Stimulated activated CD4-positive, alpha-beta T cell treated with anti-CD3 and anti-CD28 coated beads, Interleukin-15, amount 100 ng/mL, for 1 hour (primary cell): ENCODE measurements at places on chromosomes 5 and 9.
A peak's percentile ranks its signal among the peaks of the same experiment; 100 is the strongest.

DNA sequence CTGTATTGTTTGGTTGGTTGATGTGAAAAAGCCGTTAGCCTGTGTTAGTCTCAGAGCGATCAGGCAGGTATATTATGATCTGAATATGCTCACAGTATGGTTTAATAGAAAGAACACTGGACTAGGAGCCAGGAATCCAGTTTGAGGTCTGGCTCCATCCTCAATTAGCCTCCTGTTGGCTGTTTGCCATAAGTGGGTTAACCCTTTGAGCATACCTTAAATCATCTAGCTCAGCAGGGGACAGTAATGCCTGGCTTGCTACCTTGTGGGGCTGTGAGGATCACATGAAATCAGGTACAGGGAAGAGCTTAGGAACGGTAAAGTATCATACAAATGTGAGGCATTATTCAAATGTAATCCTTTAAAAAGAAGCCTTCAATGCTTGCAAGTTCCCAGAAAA is 104.7 kb downstream of the CMYA5 start:
- no peak for DNase-seq

GRCh38 chr5:146116361-146116760 is 11.0 kb upstream of the PLAC8L1 start:
- no peak for DNase-seq

DNA sequence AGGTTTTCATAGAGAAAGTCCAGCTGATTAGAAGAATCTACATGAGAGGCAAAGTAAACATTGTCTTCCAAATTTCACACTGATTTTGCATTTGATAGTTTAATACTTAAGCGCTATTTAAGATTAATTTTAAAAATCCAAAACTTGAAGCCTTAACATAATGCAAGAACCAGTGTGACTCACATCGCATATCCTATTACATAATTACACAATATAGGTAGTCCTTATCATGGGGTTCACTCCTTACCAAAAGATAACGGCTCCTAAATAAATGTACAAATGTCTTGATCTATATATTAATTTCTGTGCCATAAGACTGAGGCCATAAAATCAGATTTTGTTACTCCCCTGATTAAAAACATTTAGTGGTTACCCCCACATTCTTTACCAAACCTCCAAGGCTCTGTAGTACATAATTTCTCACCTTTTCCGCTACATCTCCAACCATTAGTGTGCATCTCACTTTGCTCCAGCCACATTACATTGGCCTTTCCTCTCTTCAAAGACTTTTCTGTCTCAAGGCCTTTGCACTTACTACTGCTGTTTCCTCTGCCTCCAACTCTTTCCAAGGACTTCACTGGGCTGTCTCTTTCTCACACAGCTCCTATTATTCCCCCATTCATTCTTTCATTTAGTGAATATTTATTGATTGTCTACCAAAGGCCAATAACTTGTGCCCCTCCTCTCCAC is 1.0 kb downstream of the RIOK2 start:
- no peak for DNase-seq

- no peak for DNase-seq
Observed at GRCh38 chr5:135444360-135444759, 2.8 kb downstream of the DCANP1 start.

GRCh38 chr5:144361406-144361805 is 190.7 kb downstream of the KCTD16 start:
- no peak for DNase-seq

DNA sequence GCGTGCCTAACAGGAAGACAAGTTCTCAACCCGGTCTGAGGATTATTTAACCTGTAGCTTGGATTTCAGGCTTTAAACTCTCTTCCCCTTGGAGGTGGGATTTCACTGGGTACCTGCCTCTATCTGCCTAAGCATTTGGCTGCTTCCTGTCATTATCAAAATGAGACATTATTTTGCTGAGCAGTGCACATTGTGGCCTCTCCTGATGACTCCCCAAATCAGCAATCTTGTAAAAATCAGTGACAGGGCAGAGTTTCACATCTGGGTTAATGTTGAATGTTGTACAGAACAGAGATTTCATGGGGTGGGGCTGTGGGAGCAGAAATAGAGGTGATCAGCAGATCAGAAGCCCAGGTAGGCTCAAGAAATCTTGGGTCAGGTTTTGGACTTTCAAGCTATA is 605.9 kb downstream of the ELAVL2 start:
- no peak for DNase-seq

- peak; percentile 72 for DNase-seq
Observed at GRCh38 chr5:140547508-140548299, at the start of gene EIF4EBP3. Gene EIF4EBP3, plus strand, starts transcription at chr5:140547662. Its CDS starts 76 bp downstream, at chr5:140547738.

DNA sequence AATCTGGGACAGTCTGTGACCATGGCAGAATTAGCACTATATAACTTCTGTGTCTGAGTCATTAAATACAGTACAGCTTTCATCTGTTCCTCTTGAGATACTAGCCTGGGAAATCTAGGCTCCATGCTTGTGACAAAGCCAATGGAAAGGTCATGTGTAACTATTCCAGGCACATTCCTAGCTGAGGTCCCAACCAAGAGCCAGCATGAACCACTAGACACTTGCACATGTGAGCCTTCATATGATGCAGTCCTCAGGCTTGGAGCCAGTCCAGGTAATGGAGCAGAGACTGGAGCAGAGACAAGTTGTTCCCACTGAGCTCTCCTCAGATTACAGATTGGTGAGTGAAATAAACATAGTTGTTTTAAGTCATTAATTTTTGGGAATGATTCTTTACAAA is 412.4 kb upstream of the ZNF462 start:
- no peak for DNase-seq
